ENCODE measurements at places on chromosomes 5 and 9. TPM values are rescaled to one million over a fixed set of nuclear protein-coding genes. Genes with fewer than 3 reads are reported as not detected.
A peak's percentile ranks its signal among the peaks of the same experiment; 100 is the strongest.

DNA sequence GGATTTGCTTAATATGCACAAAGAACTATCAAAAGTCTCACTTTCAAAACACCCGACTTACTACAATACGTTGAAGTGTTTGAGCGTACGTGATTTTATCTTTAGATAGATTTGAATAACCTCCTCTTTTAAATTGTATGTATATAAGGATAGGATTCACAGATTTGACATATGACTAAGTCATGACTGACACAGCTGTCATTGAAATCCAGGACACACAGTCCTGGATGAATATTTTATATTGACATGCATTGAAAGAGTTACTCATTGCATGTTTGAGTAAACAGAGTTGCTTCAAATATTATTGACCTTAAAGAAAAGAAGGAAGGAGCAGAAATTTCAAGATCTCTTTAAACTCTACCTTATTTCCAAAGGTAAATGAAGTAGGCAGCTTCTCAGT, 3.3 kb downstream of the MUSK start:
- DNase-seq = no peak

DNA sequence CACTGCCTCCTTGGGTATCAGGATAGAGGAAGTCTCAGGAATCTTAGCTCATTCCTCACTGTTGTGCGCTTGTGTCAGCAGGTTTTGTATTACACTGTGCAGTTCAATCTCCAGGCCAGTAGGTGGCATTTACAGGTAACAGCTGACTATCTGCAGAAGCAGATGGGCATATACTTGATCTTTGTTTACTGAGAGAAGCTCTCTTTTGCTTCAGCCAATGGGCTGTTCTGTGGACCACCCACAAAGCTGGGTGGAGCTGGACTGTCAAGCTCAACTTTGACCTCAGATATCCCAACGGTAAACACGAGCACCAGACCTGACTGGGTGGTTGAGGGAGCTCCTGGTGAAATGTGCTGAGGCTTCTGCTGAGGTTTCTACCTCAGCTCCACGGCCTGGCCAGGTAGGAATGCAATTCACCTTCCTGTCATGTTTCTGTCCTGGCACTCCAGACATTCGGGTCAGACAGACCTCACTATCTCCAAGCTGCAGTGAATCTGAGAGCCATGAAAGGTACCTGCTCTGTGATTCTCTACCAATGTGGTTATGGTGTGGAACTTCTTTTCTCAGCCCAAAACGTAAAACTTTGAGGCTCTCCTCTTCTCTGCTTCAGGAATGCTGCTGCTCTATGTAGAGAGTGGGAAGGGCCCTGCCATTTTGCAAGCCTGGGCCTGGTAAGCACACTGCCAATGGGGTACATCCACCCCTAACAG, 167.9 kb upstream of the ACTBL2 start:
- DNase-seq = no peak

DNA sequence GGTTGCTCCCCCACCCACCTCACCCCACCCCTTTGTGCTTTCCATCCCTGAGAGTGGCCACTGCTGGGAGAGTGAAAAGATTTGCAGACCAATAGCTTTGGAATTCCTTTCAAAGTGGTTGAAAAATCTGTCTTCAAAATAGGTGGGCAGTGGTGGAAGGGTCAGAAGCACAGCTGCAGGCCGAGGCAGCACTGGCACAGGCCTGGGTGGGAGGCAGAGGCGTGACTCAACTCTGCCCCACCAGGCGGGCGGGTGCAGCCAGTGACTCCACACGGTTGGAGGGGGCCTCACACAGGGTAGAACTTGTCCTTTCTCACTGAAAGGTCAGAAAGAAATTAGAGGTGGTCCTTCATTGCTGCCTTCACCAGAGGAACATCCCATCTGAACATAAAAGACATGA, 214.9 kb upstream of the TBCA start:
- no peak for DNase-seq

DNA sequence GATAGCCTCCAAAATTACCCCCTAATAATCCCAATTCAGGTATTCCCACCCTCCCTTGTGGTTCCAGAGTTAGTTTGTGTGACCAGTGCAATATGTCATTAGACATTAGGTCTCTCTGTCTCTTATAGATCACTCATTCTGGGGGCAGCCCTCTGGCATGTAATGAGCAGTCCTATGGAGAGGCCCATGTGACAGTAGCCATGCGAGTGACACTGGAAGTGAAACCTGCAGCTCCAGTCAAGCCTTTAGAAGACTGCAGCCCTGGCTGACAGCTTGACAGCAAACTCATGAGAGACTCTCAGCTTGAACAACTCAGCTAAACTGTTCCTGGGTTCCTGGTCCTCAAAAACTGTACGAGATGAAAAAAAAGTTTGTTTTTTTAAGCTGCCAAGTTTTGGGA, 54.0 kb upstream of the HSPB3 start:
- no peak for DNase-seq

- no peak for DNase-seq
Measured at GRCh38 chr5:35828082-35828598, 28.6 kb upstream of the IL7R start.

GRCh38 chr5:9057406-9058000, 488.4 kb downstream of the SEMA5A start:
- DNase-seq = no peak

GRCh38 chr5:179413711-179414458, 68.6 kb upstream of the ADAMTS2 start:
- DNase-seq = no peak

DNA sequence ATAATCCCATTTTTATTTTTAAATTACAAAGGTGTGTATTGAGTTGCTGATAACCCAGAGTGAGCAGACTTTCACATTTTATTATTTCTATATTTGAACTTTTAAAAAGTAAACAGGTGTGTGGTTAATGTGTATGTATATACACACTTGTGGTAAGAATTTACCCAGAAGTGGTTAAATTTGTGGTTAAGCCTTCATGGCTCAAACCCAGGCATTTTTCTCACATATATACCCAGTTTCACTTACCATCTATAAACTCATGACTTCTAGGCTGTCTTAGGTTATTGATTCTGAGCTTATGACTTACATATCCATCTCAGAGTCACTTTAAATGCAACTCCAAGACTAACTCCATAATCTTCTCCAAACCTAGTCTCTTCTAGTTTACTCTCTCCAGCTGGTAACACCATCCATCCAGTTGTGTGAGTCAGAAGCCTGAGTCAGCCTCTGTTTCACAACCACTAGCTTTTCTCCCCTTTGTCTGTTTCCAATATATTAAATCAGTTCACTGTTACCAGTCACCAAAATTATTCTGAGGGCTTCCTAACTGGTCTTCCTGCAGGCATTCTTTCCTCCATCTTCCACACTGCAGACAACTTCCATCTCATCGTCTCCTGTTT, 20.2 kb downstream of the ZBED3 start:
- no peak for DNase-seq

GRCh38 chr9:89723469-89724100, 118.8 kb downstream of the GADD45G start:
- no peak for DNase-seq

GRCh38 chr5:41832430-41832829, 37.8 kb downstream of the OXCT1 start:
- no peak for DNase-seq

DNA sequence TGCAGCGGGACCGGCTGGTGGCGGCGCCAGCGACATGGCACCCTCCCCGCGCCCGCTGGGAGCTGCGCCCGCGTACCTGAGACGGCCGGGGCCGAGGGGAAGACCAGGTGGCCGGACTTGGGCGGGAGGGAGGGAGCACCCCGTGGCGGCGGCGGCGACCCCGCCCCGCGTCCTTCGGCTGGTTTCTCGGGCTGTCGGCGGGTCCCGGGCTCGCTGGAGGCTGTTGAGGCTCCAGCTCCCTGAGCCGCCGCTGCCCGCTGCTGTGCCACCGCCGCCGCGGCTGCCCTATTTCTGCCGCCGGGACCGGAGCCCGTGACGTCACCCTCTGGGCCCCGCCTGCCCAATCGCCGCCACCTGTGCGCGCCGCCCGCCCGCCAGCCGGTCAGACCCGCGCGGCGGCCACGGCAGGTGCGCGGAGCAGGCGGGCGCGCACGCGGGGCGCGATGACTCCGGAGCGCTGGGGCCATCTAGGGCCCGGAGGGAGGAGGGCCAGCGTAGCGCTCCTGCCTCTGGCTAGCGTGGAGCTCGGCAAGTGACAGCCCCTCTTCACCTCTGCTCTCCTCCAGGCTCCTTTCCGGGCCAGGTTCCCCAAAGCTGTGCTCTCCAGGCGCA, at the start of gene FSTL4:
TSS of gene FSTL4 (minus strand) at position 293 of the 612 bp plus-strand sequence.
- DNase-seq = peak; percentile 58

- DNase-seq = no peak
Measured at GRCh38 chr9:98403715-98404114, 148.3 kb upstream of the TBC1D2 start.

- DNase-seq = no peak
Measured at GRCh38 chr9:34802916-34803315, 93.0 kb upstream of the CCL21 start.

DNA sequence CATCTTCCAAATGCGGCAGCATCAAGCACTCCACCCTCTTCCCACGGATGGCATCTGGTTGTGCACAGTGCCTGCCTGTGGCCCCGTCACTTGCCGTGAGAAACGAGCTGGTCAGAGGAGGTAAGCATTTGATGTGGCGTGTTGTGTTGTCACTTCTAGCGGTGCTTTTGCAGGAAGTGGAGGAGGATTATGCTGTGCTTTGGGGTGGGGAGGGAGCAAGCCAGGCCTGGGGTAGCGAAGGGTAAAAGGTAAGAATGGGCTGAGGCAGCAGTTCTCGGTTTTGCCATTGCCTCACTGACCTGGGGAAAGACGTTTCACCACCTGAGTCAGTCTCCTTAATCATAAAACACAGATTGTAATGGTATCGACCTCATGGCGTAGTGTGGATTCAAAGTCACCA, 2.3 kb upstream of the POMT1 start:
- no peak for DNase-seq

GRCh38 chr5:110899566-110900412, 161.0 kb downstream of the SLC25A46 start:
- DNase-seq = no peak

DNA sequence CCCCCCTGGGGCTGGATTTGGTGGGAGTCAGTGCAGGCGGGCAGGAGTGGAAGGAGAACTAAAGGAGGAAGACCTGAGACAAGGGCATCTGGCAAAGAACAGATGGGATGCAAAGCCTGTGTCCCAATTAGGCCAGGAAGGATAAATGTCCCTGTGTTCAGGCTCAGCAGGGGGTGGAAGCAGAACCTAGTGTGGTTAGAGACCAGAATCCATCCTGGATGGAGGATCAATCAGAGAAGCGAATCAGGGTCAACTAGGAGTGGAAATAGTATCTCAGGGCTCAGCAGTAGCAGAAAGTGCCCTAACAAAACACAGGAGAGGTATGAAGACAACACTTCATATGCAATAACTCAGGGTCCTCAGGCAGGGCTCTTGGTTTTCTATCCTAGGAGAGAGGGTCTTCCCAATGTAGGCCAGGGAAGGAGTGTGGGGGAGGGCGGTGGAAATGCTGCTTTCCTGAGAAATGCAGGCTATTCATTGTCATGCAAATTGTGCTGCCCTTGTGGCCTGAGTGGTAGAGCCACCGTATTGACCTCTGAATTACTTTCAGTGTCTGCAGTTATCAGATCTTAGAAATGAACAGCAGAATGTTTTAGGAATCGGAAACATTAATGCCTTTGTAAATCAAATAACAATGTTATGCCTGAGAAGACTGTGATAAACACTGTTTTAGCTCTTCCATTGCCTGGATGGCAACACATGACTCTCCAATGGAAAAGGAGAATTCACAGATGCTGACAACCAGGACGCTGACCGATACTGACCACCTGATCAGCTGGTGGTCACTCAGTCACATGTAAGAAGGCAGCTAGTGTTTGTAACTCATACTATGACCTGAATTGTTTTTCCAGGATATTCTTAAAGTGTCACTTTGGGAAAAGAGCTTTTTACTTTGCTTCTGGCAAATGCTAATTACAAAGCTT, 323.6 kb downstream of the SEMA5A start:
- no peak for DNase-seq

DNA sequence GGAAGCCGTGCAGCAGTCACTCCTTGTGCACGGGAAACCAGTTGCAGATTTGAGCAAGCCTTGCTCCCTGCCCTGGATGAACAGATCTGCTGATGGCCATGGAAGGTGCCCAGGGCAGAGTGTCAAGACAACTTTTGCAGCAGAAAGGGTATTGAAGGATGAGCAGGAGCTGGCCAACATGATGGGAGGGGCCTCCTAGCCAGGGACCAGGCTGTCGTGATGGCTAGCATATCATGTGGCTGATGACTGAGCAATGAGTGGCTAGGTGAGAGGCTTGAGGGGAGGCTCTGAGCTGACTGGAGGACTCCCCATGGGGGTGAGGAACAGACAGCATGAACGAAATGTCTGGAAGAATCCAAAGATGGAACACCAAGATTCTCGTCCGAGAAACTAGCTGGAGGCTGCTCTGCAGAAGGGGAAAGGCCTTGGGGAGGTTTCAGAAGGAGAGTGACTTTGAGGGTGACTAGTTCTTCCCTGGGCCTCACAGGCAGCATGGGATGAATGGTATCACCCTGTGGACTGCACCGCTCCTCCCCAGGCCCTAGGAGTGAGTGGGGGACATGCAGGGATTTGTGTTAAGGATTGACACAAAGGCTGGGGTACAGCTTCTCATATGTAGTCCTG, 18.5 kb downstream of the PPARGC1B start:
- no peak for DNase-seq

GRCh38 chr5:110630350-110630749, 96.1 kb downstream of the TMEM232 start:
- no peak for DNase-seq

- peak; percentile 74 for DNase-seq
Measured at GRCh38 chr9:21965401-21965951, 28.7 kb downstream of the CDKN2A start.

DNA sequence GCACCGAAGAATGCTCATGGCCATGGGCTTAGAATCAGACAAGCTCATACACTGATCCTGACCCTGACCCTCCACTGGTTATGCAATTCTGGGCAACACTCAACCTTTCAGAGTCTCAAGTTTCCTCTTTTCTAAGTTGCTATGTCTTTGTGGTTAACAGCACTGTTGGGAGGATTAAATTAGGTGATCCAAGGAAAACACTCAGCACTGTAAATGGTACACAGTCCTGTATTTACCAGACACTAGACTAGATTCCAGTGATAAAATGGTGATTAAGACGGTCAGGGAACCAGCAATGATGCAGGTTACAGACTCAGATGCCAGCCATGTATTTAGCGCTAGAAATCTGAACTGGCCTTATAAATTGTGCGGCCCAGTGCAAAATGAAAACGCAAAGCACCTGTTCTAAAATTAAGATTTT, 8.1 kb downstream of the ARL15 start:
- no peak for DNase-seq

C5orf58 gene
- not detected for total RNA-seq

TRIM41 gene
- total RNA-seq = 27.9 TPM

LYRM7 gene
- total RNA-seq = 8.6 TPM

IFNE gene
- total RNA-seq = 2.0 TPM

ACTBL2 gene
- total RNA-seq = 0.07 TPM

PIP5KL1 gene
- 9.0 TPM for total RNA-seq

SLC36A3 gene
- total RNA-seq = not detected

MARVELD2 gene
- total RNA-seq = 20.0 TPM

ABCA1 gene
- total RNA-seq = 39.9 TPM

FNBP1 gene
- 49.9 TPM for total RNA-seq
